ENCODE measurements at places on chromosomes 11 and 22.

GRCh38 chr22:25030636-25031035 is 78.1 kb downstream of the KIAA1671 start:
- DNase-seq = no peak

DNA sequence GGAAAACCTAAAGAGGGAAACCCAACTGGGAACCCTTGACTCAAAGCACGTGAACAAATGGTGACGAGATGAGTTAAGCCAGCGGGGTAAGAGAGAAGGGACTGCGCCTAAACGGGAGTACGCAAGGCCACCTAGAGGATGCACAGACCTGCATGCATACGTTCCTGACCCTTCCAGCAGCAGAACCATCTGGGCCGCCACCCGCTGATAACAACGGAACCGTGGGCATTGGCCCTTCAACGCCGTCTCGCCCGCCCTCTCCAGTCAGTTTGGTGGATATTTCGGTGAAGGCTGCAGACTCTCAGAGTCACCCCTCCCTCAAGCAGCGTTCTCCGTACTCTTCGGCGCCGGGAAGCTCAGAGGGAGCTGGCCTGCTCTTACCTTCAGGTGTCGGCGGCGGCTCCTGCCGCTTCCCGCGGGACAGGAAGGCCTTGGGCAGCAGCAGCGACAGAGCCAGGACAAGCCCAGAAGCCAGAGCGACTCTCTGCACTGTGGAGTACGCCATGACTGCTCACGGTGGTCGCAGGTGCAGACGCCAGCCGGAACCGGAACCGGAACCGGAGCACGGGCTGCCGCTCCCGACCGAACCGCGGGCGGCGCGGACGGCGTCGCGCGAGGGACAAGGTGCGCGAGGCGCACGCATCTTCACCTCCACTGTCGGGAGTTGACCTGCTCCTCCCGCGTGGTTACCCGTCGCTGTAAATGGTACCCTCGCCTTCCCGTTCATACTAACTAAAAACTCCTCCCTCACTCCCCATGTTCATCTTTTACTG is at the start of gene RIC3:
RIC3 (minus strand) TSS at position 541 of the 773 bp plus-strand sequence; CDS start at position 505, 36 bp downstream.
- DNase-seq = peak; percentile 62

DNA sequence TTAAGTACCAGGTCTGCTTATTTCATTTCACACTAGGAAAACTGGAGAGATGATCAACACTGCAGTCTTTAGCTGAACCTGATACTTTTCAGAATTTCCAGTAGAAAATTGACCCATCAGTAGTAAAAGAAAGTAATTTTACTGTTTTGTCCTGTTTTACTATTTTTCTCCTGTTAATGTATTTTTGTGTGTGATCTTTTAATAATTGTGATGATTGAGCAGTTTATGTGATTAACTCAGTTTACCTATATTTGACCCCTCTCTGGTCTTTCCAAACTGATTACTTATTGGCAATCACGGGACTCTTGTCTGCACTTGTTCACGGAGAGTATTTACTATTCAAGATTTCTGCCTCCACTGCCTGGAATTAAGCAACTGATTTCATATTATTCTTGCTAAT is 546 bp upstream of the CYP2R1 start:
- DNase-seq = no peak

GRCh38 chr11:16185042-16185441 is 171.3 kb downstream of the SOX6 start:
- DNase-seq = no peak

- peak; percentile 4 for DNase-seq
These were observed 10.0 kb downstream of the ARHGEF12 start for GRCh38 chr11:120346233-120346632.

DNA sequence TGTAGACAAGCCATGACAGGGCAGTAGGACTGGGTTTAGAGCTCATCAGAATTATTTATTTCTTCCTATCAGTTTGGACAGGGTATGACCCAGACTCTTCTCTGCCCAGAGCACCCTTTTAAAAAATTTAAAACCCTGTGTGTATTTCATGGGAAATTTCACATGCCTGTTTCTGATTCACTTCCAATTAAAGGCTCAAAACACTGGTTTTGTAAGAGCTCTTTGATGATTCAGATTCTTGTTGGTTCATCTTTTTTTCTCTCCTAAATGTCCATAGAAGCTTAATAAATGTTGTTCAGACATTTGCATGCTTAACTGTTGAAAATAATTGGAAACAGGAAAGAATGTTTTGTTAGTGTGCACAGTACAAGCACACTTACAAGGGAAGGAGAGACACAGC is 13.8 kb downstream of the FLI1 start:
- no peak for DNase-seq

GRCh38 chr11:82462608-82463242 is 270.9 kb downstream of the FAM181B start:
- peak; percentile 24 for DNase-seq

All from SK-N-DZ (cell line).